B cell (primary cell): ENCODE measurements at places on chromosomes 13 and 19.

- no peak for DNase-seq
These were observed 1.2 kb downstream of the KCNRG start for GRCh38 chr13:50016444-50016843.

DNA sequence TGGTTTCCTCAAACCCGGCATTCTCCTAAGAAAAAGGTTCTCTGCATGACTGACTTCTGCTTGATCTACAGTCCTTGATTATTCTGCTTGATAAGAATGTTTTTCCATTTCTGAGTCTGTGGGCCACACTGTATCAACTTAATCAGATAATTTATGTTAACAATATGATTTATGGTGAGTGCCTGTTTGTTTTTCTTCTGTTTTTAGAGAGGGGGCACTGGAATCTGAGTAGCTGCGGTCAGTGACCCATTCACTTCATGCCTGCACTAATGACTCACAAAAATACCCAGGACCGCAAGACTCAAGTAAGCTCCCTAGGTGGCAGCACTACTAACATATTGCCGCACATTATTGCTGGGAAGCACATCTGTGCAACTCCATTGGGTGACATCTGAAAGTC is 542.3 kb upstream of the ATXN8OS start:
- DNase-seq: no peak

DNA sequence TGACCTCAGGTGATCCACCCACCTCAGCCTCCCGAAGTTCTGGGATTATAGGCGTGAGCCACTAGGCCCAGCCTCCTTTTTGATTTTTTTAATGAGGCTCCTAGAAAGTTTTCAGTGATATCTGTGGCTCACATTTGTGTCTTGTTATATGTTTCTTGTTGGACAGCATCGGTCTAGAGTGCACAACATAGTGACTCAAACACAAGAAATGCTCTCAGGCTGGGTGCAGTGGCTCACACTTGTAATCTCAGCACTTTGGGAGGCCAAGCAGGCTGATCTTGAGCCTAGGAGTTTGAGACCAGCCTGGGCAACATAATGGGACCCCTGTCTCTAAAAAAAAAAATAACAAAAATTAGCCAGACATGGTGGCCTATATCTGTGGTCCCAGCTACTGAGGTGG is 8.2 kb downstream of the PHF11 start:
- no peak for DNase-seq

GRCh38 chr19:27647423-27647822 is 1565.5 kb downstream of the UQCRFS1 start:
- DNase-seq: no peak

DNA sequence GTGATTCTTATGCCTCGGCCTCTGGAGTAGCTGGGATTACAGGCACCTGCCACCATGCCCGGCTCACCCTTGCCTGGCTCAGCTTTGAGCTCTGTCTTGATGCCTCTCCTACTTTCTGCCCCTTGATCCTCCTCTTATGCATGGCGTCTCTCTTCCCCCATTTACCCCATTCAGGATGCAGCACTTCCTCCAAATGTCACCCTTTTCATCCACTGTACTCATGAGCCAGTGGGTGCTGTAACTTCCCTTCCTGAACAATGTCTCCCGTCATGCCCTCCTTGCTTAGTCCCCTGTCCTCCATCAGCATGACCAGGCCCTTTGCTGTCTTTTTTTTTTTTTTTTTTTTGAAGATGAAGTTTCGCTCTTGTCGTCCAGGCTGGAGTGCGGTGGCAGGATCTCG is 3.4 kb upstream of the SIGLEC9 start:
- no peak for DNase-seq

DNA sequence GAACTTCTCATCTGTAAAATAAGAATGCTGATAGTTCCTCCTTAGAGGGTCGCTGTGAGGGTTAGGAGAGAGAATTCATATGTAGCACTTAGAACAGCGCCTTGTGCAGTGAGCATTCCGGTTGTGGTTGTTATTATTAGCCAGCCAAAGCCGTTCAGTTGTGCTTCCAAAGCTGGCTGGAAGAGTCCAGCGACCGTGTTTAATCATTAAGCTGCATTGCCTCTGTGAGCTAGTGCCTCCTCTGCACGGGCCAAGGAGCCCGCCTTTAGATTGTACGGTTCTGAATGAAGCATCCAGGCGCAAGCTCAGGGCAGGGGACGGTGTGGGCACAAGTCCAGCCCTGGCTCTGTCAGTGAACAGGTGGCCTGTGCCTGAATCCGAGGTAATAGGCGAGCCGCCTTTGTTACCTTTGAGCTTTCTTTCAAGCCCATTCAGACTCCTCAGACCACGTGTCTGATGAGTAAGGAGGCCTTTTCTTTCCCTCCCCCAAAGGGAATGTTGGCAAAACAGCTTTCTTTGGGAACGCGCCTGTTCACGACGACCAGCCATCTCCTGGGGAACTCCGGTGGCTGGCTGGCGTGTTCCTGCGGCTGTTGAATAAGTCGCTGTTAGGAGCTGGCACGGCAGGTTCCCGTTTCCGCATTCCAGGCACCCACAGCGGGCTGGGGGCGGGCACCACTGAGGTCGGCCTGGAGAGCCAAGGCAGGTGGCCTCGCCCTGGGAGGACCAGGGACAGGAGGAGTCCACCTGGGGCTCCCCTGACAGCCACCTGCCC is 25.1 kb downstream of the SIPA1L3 start:
- peak; percentile 72 for DNase-seq

GRCh38 chr13:51501096-51501495 is 48.3 kb upstream of the INTS6 start:
- no peak for DNase-seq

DNA sequence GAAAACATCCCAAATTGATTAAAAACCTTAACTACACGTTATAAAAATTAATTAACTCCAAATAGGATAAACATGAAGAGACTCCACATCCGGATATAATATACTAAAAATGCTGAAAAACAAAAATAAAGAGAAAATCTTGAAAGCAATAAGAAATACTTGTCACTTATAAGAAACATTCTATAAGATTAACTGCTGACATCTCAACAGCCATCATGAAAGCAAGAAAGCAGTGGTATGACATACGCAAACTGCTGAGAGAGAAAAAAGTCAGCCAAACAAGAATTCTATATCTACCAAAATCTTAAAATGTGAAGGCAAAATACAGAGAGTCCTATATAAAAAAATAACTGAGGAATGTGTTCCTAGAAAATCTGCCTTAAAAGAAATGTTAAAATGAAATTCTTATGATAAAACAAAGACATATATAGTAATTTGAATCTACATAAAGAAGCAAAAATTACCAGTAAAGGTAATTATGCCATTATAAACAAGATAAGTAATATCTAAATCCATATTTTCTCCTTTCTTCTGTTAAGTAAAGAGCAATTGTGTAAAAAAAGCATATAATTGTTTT is 1851.1 kb downstream of the PCDH9 start:
- DNase-seq: no peak

DNA sequence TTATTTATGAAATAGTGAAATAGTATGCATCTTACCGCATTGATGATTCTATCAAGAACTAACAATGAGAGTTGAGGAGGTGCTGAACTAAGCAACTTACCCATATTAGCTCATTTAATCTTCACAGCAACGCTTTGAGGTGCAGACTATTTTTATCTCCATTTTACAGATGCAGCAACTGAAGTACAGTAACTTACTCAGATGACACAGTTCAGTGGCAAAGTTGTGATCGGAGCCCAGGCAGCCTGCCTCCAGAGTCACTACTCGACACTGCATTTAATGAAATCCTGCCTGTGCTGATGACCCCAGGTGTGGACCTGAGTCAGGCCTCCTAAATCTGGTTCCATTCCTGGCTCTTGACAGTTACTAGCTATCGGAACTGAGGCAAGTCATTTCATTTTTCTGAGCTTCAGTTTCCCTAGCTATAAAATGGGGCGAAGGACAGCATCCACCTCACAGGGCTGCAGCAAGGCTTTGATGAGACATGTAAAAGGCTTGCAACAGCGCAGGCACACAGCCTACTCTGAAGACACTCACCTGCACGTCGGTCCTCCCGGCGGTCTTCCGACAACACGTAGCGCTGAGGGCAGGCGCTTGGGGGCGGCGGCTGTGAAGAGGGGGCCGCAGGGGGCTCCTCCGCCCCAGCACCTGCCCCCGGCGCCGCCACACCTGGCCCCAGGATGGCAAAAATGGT is 1.5 kb downstream of the MYPOP start:
- DNase-seq: no peak

DNA sequence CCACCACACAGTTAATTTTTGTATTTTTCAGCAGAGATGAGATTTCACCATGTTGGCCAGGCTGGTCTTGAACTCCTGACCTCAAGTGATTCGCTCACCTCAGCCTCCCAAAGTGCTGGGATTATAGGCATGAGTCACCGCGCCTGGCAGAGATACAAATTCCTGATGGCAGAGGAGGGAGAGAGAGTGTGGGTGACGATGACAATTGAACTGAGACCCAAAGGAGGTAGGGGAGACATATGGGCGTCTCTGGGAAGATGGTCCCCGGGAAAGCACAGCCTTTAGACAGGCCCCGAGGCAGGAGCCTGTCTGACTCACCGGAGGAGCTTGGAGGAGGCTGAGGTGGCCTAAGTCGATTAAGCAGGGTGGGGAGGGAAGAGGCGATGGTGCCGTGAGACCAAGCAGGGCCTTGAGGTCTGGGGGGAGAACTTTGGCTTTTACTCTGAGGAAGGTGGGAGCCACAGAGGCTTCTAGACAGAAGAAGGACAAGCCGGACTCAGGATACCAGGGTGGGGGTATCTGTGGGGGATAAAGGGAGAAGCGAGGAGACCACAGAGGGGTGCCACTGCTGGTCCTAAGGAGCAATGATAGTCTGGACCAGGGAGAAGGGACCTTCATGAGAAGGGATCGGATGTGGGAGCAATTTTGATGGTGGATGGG is 38.2 kb downstream of the ARRDC2 start:
- DNase-seq: no peak

DNA sequence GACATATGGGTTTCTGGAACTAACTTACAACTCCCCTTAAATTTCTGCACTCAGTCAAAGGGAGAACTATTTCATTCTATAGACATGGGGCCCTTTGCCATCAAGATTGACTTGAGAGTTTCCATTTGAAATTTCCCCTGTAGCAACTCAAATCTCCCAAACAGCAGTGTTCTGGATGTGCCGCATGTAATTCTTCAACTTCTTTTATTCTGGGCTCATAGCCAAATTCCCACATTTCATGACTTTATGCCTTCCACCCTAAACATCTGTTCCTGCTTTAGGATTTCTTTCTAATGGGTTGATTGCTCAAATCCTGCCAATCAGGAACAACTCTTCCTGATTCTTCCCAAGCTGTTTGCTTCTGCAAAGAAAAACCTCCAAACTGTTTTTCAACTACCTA is 336.0 kb downstream of the TBC1D4 start:
- DNase-seq: no peak

- peak; percentile 72 for DNase-seq
These were observed 524 bp downstream of the NAA16 start for GRCh38 chr13:41311406-41312175.

DNA sequence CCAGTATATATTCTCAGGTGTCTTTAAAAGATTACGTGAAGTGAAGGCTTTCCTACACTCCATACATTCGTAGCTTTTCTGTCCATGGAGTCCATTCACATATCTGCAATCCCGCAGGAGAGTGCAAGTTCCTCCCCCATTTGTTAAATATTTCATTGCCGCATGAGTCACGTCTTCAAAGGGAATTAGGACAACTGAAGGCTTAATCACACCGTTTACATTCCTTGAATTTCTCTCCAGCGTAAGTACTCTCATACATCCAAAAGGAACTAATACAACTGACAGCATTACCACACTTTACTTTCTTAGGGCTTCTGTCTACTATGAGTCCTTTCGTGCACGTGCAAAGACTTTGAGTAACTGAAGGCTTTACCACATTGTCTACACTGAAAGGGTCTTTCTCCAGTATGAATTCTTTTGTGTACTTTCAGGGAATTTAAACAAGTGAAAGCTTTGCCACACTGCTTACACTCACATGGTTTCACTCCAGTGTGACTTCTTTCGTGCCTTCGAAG is 29.0 kb upstream of the ZNF564 start:
- DNase-seq: no peak

- no peak for DNase-seq
These were observed 1093.0 kb upstream of the PCDH9 start for GRCh38 chr13:68323124-68323523.

DNA sequence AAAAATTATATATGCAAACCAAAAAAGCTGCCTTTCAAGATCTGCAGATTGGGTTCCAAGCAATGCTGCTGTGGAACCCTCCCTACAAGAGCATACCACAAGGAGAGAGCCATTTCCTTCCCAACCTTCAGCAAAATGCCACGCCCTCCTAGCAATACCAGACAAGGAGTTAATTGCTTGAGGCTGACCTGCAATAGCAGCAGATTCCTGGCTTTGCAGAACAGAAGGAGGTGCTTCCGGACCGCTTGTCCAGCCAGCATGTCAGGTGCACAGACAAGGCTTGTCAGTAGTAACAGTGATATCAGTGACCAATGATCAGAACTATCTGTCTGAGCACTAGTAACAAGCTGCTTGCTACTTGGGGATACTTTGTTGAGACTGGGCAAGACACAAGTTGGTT is 301.6 kb downstream of the FGF14 start:
- no peak for DNase-seq

DNA sequence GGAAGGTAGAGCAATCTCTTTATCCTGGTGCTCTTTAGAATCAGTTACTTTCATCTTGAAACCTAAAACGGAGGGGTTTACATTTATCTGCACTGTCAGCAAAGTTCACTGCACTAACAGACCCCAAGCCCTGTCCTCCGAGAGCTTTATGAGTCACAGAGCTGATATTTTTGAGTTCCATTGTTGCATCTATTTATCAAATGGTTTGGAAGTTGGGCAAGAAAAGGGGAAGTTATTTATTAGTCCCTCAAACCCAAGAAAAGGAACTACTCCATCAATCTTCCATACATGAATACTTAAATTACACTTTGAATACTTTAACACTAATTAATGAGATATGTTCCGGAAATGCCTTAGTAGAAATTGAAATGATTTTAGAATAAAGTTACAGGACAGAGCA is 55.5 kb downstream of the EDNRB start:
- DNase-seq: no peak

- no peak for DNase-seq
These were observed 3.2 kb downstream of the GPR108 start for GRCh38 chr19:6734096-6734696.

DNA sequence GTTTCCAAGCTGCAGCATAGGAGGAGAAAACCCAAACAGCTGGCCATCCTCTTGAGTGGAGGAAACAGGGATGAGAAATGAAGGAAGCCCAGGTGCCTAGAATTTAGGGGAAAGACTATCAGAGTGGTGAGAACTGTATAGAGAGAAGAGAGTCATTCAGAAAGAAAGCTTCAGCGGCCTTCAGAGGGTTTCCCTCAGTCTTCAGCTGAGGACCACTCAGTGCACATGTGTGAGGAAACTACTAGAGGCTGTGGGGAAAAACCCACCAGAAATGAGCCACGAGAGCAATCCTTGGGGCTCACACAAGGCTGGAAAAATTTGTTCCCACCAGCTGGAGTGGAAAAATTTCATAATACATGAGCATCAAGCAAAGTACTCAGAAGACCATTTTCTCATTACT is 35.2 kb upstream of the CPB2 start:
- no peak for DNase-seq

DNA sequence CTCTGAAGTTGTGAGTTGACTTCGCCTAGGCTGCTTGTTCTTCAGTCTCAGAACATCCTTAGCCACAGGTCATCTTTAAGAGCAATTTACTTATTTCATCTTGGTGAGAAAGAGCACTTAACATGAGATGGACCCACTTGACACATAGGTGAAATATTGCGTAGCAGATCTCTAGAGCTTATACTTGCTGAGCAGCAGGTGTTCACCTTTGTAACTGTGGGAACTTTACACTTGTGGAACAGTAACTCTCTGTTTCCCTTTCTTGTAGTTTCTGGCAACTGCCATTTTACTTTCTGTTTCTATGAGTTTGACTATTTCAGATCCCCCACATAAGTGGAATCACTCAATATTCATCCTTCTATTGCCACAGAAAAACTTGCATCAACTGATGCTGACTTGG is 95.7 kb downstream of the SLC10A2 start:
- peak; percentile 24 for DNase-seq
